GM12865 (cell line): ENCODE measurements at places on chromosomes 4 and X.

- no peak for DNase-seq
Observed at GRCh38 chrX:104045642-104046041, 5.9 kb downstream of the H2BW2 start.

DNA sequence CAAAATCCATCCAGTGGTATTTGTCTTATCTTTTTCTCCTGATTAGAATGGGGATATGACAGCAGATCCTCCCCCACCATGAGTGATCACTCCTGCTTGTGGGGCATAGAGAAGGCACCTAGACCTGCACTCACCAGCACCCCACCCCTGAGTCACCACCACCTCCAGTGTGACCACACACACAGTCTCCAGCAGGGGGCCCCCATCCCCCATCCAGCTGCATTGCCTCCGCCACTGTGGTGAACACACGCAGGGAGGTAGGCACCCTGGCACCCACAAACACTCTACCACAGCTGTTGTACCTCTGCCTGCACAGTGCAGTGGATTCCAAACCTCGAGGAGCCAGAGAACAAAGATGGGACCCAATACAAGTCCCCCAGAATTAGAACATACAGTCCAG lies 9.0 kb upstream of the MAGEA8 start:
- DNase-seq, result peak; percentile 58

GRCh38 chr4:163269869-163270268 lies 62.5 kb downstream of the NPY1R start:
- no peak for DNase-seq

DNA sequence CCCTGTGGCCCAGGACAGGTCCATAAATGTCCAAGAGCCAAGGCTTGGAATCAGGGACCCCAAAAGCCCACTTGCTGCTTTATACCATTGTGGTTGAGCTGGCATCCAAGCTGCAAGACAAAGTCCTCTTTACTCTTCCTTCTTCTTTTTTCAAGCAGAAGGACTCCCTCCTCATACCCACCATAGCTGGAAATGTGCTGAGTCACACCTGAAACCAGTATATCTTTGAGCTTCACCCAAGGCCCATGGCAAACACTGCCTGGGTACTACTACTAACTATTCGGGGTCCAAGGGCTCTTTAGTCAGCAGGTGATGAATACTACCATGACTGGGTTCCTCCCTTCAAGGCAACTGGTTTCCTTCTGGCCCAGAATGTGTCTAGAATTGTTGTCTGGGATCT lies 37.3 kb upstream of the NMU start:
- no peak for DNase-seq

DNA sequence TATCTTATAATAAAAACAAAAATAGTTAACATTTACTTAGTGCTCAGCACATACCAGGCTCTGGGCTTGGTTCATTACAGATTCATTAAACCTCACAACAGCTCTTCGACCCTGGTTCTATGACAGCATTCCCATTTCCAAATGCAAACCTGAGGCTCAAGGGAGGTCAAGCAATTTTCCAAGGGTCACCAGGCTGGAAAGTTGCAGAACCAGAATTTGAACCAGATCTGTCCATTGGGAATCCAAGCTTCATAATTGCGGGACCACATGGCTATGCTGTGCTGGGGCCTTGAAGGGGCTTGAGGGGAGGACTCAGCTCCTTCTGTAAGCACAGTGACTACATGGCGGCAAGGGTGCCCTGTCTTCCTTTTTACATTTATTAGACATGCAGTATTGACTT lies 197.3 kb upstream of the LNX1 start:
- no peak for DNase-seq

DNA sequence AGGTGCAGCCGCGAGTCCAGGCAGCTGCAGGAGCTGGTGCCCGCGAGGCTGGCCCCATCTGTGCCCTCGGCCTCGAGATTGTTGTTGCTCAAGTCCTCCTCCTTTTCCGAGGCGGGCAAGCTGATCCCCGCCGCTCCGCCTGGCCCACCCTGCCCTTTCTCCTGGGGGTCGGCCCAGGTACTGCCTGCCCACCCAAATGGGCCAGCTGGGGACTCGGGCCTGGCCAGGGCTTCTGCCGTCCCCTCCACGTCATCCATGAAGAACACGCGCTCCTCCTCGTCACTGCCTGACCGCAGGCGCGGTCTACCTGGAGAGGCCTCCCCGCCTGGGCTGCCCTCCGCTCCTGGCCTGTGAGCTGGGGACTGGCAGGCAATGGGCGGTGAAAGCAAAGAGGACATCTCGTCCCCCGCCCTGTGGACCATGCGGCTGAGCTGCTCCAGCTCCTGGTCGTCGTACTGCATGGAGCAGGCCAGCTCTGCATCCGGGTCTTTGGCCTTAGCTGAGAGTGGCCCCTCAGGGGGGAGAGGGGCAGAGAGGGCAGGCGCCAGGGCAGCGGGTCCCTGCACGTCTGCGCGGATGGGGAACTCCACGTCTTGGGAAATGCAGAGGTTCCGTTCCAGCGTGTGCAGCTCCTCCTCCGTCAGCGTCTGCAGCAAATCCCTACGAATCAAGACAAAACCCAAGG lies 43.1 kb upstream of the MXD4 start:
- no peak for DNase-seq

- peak; percentile 7 for DNase-seq
Observed at GRCh38 chr4:24032371-24032989, 142.6 kb upstream of the PPARGC1A start.

DNA sequence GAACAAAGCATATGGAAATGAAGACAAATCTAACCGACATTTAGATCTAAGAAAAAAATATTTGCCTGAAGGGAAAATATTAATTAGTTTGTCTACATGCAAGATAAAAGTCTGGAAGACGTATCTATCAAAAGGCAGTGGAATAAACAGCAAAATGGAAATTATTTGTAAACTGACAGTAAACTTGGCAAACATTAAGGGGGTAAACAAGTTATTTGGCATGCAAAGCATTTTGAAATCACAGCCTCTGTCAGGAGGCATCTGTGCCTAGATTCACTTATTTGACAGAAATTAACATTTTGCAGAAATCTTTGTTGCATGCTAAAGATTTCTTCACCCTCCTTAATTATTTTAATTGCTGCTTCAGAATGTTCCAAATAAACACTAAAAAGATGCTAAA lies 1065.8 kb upstream of the POU3F4 start:
- DNase-seq, result no peak

GRCh38 chr4:11532138-11532537 lies 103.4 kb upstream of the HS3ST1 start:
- no peak for DNase-seq

GRCh38 chr4:132479543-132479942 lies 669.6 kb upstream of the PCDH10 start:
- no peak for DNase-seq

- peak; percentile 85 for DNase-seq
Observed at GRCh38 chr4:112321776-112322684, 24.9 kb downstream of the ALPK1 start.

- no peak for DNase-seq
Observed at GRCh38 chr4:25608644-25609043, 47.0 kb upstream of the SLC34A2 start.

DNA sequence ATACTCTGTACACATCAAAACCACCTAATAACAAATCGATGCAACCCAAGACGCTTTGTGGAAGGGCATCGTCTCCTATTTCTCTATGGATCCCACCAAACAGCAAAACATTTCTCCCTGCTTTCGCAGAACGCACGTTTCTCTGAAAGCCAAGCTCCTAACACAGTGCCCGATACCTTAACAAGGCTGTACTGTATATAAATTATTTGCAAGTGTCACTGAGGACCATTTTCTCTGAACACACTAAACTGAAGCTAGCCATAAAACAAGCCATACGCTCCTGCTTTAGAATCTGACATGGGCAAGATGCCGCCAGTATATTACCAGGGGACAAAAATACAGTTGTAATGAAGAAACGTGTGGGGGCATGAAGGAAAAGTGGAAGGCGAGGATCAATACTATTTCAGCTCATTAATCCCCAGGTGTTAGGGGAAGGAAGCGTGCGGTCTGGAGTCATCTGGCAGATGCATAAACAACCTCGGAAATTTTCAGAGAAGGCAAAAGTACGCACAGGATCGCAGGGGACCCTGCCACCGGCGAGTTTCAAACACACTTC lies 703 bp downstream of the KCNIP4 start:
- no peak for DNase-seq

- DNase-seq, result peak; percentile 30
Observed at GRCh38 chrX:121579016-121579760, 531.8 kb downstream of the GLUD2 start.

DNA sequence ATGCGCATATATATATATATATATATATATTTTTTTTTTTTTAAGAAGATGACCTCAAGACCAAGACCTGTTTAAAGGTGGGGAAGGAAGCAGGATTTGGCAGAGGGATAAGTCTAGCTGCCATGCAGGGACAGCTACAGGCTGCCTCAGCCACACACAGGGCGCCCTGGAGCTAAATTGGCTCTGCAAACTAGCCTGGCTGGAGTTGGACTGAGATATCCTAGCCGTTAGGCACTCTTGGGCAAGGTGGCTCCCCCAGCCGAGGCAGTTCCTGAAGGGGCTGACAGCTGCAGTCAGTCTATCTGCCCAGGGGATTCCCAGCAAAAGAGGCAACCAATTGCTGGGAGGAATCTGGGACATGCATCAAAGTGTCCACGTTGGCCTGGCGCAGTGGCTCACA lies 21.9 kb downstream of the TRIML1 start:
- no peak for DNase-seq

DNA sequence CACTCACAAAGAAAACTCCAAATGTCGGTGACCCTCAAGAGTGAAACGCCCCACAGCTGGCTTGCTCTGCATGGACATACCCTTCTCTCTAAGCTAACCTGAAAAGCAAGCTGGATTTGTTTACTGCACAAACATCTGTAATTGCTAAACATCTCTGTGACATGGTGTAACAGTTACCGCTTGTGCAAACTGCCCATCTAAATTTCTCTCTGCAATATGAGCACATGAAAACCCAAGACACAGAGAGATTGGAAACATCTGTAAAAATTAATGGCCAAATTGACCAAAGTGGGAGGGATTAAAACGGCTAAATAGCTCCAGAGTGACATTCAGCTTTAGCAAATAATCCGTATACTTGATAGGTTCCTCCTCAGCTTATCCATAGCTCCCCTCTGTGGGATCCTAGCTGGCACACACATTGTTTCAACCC lies 155.0 kb upstream of the MAP3K15 start:
- DNase-seq, result no peak

GRCh38 chr4:152572417-152573086 lies 36.7 kb upstream of the FBXW7 start:
- no peak for DNase-seq

- peak; percentile 54 for DNase-seq
Observed at GRCh38 chrX:110407910-110408545, 49.4 kb downstream of the RTL9 start.

DNA sequence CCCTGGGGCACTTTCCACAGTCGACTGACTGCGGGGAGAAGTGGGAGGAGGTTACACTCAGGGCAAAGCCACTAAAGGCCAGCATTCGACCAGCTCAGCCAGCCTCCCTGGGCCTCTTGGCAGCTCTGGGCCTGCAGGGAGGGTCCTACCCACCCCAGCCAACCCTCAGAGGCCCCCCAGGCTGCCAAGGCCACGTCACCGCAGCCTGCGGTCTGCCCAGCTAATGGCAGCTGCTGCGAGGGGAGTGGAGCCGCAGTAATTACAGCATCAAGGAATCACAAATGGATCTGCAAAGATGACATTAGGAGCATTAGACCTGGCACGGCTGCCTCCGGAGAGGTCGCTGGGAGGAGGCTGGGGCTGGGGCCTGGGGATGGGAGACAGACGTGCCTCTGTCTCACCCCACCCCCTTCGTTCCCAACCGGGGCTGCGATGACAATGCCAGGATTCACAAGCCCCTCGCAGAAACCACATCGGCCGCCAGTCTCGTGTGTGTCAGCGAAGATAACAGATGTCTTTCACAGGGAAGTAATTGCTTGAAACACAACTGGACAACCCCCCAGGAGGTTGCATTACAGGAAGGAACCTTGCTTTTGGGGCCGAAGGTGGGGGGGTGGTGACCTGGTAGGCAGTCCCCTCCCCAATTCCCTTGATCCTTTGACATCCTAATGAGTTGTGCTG lies 367.6 kb downstream of the BCOR start:
- no peak for DNase-seq

DNA sequence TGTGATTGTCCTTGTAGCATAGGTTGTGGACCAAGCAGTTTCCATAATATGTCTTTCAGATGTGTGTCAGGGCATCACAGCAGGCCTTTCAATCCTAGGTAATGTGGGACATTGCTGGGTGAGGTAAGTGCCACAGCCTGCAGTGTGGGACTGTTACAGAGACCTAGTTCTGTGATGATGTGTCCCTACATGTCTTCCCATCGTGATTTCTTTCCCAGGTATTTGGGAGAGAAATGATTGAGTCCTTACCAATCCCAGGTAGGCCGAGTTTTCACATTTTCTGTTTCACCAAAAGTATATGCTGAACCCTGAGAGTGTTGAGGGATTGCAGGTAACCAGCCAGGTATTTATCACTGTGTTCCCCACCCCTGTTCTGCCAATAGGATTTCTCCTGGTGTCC lies 10.6 kb upstream of the ATXN3L start:
- DNase-seq, result no peak

GRCh38 chrX:40094041-40094899 lies 3.5 kb downstream of the BCOR start:
- peak; percentile 23 for DNase-seq

- no peak for DNase-seq
Observed at GRCh38 chr4:8240211-8241041, 29.1 kb upstream of the HTRA3 start.

- no peak for DNase-seq
Observed at GRCh38 chrX:148878371-148878770, 378.0 kb downstream of the AFF2 start.

GRCh38 chr4:114034189-114034588 lies 54.7 kb upstream of the ARSJ start:
- no peak for DNase-seq

DNA sequence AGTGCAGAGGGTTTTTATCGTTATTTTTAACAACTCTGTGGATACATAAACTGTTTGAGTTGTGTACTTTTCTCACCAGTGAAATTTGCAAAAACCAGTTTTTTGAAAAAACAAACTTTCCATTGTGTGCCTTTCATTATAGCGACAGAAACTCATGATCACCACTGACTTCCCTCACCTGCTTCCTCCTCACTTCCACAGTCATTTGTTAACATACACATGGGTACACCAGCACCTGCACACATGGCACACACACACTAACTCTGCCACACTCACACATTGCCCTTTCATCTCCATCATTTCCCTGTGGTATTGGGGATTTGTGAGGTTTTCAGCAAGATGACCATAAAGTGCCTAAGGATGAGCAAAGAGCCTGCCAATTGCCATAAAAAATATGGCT lies 20.6 kb downstream of the CLDN22 start:
- DNase-seq, result no peak

- DNase-seq, result no peak
Observed at GRCh38 chr4:142350871-142351270, 495.2 kb downstream of the INPP4B start.

GRCh38 chrX:154714925-154715324 lies 36.0 kb downstream of the GAB3 start:
- peak; percentile 62 for DNase-seq

GRCh38 chr4:118037955-118038354 lies 3.7 kb downstream of the NDST3 start:
- DNase-seq, result no peak
